ENCODE measurements at places on chromosomes 7 and 10. TPM values are rescaled to one million over a fixed set of nuclear protein-coding genes. Genes with fewer than 3 reads are reported as not detected.

ARL4A gene
- 38.8 TPM for polyA plus RNA-seq

DNA sequence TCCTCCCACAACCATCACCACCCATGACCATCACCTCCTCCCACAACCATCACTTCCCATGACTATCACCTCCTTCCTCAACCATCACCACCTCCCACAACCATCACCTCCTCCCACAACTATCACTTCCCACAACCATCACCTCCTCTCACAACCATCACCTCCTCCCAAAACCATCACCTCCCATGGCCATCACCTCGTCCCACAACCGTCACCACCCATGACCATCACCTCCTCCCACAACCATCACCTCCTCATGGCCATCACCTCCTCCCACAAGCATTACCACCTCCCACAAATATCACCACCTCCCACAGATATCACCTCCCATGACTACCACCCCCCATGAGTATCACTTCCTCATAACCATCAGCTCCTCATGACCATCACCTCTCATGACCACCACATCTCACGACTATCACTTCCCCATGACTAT is 52.2 kb downstream of the PDGFA start:
- DNase-seq = no peak

HMX2 gene
- polyA plus RNA-seq = 2.9 TPM

DNA sequence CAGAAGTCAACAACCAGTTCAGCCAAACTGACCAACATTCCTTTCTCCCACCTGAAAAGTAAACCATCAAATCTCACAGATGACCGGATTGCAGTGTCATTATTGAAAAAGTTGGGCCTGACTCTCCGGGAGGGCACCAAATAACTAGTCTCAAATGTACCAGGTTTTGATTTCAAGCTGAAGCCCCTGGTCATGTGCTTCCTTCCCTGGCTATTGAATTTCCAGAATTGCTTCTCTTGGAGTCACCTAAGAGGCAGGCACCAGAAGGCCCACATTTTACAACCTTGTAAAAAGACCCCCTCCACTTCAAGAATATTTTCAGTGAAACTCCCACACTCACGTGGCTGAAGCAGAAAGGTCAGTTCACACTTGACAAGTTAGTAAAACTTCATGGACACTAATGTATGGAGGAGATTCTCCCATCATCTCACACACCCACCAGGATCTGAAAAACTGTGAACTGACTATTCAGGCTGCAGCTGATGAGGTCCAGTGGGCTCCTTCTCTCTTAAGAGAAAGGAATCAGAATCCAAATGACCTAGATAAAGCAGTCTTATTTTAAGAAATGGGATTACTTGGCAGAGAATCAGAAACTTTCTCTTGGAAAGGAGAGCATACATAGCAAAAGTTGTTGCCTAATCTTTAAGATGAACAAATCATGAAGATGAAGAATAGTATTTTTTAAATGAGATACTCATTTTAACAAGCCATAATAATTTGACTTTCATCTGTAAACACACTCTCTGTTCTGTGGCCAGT is 53.6 kb downstream of the DLD start:
- peak; percentile 28 for DNase-seq

SLC26A3 gene
- polyA plus RNA-seq = 0.32 TPM

CYP2C19 gene
- polyA plus RNA-seq = 0.13 TPM

DNA sequence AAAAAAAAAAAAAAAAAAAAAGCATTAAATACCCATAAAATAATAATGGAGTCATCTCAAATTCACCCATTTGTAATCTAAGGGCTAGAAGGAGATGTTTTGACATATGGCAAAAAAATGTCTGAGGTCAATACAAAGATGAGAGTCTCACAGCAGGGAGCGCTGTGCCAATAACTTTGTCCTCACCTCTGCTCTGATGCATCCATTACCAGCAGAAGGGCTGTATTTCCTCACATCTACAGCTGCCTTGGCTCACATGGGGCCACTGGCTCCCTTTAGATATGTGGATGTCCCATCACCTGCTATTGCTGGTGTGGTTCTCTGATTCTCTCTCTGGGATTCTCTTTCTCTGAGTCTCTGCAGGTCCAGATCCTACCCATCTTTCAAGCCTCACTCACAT is 90.3 kb upstream of the FAM133B start:
- DNase-seq = no peak

GRCh38 chr7:26195867-26196657 is 4.5 kb downstream of the HNRNPA2B1 start:
- no peak for DNase-seq

GRCh38 chr10:110547139-110547761 is 20.2 kb upstream of the SMC3 start:
- DNase-seq = no peak

SLC39A12 gene
- not detected for polyA plus RNA-seq

NRAP gene
- polyA plus RNA-seq = 0.03 TPM

MMRN2 gene
- polyA plus RNA-seq = 26.1 TPM

DNA sequence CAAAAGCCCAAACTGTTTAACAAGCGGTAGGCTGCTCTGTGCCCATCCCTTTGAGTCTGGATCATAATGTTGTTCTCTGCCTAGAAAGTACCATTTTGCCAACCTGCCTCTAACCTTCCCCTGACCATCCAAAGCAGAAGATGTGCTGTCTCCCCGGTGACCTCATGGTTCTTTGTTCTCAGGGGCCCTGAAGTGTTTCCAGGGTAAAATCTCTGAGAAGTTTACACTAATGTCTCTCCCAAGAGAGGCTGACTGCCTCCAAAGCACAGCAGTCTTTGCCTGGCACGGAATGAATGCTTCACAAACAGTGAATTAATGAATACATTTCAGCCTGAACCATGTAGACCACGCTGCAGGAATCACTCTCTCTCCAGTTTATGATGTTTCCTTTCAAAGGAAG is 523.8 kb upstream of the CELF2 start:
- no peak for DNase-seq

PTF1A gene
- not detected for polyA plus RNA-seq

IFIT1B gene
- polyA plus RNA-seq = 0.21 TPM

DNA sequence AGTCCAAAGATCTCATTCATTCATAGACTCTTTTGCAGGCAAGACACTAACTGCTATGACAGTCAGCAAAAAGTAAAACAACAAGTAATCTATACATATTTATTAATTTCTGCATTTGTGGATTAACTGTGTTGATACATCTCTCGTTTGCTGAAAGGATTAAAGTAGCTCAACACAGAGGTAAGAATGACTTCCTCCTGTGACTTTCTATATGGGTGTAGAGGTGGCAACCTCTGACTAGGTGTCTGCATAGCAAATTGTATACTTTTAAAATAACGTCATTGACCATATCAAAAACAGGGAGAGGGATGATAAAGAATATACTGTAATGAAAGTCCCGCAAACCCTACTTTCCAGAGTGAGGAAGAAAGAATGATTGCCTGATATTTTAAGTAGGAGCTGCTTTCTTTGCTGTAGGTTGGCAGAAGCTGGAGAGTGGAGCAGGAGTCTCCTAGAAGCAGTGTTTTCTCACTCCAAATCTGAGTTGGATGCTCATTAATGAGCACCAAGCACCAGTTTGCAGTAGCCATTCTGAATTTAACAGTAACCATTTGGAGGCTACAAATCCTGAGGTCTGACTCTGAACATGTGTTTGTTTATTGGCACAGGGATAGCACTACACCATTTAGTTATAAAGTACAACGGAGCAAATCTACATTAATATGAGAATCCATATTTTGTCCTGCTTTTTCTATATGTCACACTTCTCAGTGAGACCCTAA is 9.2 kb upstream of the LRRN3 start:
- DNase-seq = no peak

- DNase-seq = no peak
These were observed 46.7 kb upstream of the RBM33 start for GRCh38 chr7:155597753-155598140.

GRCh38 chr7:41005374-41005901 is 697.5 kb downstream of the INHBA start:
- DNase-seq = no peak

ABCA13 gene
- 1.0 TPM for polyA plus RNA-seq

DNA sequence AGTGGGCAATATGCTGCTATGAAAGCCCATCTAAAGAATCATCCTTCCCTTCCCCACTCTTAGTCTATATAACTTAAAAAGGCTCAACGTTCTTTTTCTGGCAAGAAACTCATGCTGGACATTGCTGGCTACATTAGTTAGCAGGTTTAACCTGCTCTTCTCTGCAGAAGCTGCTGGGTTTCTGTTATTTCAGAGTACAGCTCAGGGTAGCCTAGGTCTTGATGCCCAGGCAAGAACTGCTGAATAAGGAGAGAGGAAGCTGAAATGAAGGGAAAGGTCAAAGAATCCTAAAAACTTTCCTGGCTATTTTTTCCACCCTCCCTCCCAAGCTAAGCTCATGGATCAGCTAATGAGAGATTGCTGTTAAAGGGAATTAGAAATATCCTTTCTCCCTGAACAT is 79.4 kb downstream of the ANKIB1 start:
- DNase-seq = no peak

GRCh38 chr10:86363184-86363832 is 3.3 kb downstream of the GRID1 start:
- DNase-seq = no peak

GRID2IP gene
- 0.54 TPM for polyA plus RNA-seq
